Tibial nerve (tissue), 4 donors: ENCODE measurements at places on chromosomes 16 and 17. TPM values are rescaled to one million over a fixed set of nuclear protein-coding genes. Genes with fewer than 3 reads are reported as not detected.

Gene LPCAT2
- total RNA-seq, result 21.0 TPM

GRCh38 chr17:65359016-65359415 is 202.4 kb downstream of the AXIN2 start:
- no peak for DNase-seq

Gene NSRP1
- total RNA-seq, result 34.7 TPM

- no peak for DNase-seq
Observed at GRCh38 chr17:76473541-76473985, 6.2 kb downstream of the AANAT start.

DNA sequence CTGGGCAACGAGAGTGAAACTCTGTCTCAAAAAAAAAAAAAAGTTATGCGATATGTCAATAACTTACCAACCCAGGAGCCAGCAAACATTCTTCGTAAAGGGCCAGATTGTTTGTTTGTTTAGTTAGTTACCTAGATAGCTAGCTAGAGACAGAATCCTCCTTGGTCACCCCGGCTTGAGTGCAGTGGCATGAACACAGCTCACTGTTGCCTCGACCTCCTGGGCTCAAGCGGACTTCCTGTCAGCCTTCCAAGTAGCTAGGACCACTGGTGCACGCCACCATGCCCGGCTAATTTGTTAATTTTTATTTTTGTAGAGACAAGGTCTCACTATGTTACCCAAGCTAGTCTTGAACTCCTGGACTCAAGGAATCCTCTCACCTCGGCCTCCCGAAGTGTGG is 113.0 kb downstream of the LITAF start:
- DNase-seq, result no peak

Gene SCNN1B
- 2.7 TPM for total RNA-seq

Gene LITAF
- total RNA-seq, result 62.7 TPM

Gene RNF222
- total RNA-seq, result not detected

Gene TAC4
- not detected for total RNA-seq

Gene NPIPA5
- 21.6 TPM for total RNA-seq

- no peak for DNase-seq
Observed at GRCh38 chr16:72829846-72830775, 217.8 kb downstream of the ZFHX3 start.

- peak; percentile 63 for DNase-seq
Observed at GRCh38 chr17:4948931-4949320, 596 bp upstream of the PFN1 start.

DNA sequence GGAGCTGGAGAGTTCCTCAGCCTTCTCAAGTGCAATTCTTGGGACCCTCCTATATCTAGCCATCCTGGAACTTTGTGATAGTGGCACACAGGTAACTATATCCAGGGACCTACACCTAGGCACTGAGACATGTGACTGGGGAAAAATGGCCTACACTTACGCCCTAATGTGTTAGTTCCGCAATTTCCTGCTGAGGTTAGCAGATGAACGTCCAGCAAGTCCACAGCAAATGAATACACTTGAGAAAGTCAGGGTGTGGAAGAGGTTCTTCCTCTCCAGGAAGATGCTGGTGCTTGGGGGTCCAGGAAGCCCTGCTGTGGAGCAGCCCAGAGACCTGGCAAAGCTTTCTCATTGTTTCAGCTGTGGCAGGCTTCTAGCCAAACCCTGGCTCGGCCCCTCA is 20.8 kb downstream of the PIK3R5 start:
- no peak for DNase-seq

- DNase-seq, result no peak
Observed at GRCh38 chr16:17329391-17329790, 141.4 kb downstream of the XYLT1 start.

GRCh38 chr16:24729243-24729950 is at the start of gene TNRC6A:
Gene TNRC6A, plus strand, starts transcription at chr16:24729651. Its CDS starts 191 bp downstream, at chr16:24729842.
- peak; percentile 70 for DNase-seq

- no peak for DNase-seq
Observed at GRCh38 chr16:28597692-28598261, 927 bp upstream of the SULT1A2 start.

Gene RUSF1
- total RNA-seq, result 86.6 TPM

DNA sequence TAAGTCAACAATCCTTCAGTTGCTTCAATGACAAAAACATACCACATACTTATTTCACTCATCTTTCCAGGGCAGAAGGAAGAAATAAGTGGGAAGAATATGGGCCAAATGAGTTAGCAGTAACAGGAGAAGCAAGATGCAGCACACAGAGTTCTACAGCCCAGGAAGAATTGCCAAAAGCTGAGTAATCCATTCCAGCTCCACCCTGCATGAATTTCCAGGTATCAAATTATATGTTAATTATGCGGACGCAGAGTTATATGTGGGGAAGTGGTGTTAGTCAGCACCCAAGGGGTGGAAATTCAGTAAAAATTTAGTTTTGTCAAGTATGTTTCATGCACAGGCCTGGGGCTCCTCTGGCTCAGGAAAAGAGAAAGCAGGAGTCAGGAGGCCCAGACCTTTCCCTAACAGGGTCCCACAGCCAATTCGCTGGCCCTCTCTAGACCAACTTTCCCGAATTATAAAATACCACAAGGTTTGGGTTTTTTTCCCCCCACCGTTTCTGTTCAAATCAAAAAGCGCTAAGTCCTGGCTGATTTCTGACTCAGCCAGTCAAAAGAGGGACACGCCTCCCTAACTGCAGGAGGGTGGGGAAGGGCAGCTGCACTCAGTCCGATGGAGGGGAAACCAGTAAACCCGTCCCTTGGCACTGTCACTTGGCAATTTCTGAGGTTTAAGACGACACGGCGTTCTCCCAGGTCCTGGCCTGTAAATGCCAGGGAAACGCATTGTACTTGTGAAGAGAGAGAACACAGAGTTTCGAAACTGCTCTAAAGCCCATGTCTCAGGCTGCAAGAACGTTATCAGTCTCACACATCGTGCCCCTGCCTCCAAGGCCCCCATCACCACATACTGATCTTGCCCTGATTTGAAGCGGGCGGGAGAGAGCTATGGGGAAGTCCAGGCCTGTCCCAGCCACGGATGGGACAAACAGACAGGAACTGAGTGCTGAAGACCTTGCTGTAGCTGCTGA is 58.1 kb downstream of the ZFHX3 start:
- peak; percentile 69 for DNase-seq

Gene CDH8
- total RNA-seq, result 0.22 TPM

Gene NUDT16L1
- 41.5 TPM for total RNA-seq

DNA sequence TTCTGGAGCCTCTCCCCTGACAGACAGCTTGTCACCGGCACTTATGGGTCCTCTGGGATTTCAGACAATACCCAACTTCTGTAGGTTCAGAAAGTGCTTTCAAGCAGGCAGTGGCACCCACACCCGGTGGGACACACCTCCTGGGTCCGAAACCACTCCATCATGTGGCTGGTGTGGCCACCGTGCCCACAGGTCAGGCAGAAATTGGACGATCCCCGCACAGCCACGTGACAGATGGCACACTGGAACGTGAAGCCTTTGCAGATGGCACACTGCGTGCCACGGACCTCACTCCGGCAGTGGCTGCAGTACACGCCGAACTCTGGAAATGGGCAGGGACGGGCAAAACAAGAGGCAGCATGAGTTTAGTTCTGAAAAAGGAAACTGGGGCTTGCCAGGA is 99.5 kb upstream of the FA2H start:
- no peak for DNase-seq

DNA sequence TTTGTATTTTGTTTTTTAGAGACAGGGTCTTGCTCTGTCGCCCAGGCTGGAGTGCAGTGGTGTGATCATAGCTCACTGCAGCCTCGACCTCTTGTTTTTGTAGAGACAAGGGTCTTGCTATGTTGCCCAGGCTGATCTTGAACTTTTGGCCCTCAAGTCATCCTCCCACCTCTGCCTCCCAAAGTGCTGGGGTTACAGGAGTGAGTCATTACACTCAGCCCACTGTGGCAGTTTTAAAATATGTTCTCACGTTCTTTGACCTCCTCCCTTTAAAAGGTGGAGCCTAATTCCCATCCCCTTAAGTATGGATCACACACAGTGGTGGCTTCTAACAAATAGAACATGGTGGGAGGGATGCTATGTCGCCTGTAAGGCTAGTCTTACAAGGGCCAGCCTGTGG is 67.7 kb downstream of the ZDHHC7 start:
- no peak for DNase-seq

- DNase-seq, result no peak
Observed at GRCh38 chr17:17352836-17353624, 49.9 kb downstream of the NT5M start.

Gene CTF1
- 2.2 TPM for total RNA-seq

DNA sequence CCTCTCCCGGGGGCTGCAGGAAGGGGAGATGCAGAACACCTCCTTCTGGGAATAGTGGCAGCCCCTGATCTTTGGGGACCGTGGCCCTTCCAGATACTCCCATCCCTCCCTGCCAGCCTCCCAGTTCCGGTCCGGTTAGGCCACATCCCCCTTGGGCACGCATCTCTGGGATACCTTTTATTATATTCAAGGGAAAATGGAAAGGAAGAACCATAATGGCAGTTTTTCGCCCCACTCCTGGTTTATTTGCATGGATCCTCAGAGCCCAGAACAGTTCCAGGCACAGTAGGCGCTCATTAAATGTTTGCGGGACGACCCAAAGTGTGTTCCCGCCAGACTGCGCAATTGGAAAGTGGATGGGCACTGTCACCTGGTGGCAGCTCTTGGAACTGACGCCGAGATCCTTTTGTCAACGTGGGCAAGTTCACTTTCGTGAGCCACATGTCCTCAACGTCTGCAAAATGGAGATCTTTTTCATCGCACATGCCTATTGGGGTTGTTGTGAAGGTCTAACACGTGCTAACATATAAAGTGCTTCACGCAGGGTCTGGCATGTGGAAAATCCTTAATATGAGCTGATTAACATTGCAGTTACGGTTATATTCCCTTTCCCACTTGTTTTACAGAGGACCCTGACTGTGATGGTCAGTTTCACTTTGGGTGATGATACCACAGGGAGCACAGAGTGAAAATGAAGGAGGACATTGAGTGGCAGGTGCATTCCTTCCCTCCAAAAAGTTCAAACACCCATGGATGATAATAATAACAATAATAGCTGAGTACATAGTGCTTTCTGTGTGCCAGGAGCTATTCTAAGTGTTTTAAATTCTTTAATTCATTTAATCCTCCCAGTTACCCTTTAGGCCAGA is 1.7 kb upstream of the GPRC5B start:
- DNase-seq, result peak; percentile 92

DNA sequence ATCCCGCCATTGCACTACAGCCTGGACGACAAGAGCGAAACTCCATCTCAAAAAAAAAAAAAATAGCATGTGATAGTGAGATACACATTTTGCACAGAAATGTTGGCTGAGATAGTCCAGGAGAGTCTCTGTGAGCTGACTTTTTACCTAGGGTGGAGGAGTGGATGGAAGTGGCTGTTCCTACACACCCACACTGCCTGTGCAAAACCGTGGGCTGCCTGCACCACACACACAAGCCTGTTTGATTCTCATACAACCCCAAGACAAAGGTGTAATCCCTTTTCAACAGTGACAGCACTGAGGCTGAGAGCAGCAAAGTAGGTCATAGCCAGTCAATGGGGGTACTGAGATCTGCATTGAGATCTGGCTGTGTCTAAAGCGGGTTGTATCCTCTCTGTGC is 86.8 kb downstream of the MARF1 start:
- no peak for DNase-seq

GRCh38 chr16:89453501-89454321 is 36.6 kb downstream of the ANKRD11 start:
- no peak for DNase-seq

GRCh38 chr17:6642592-6642991 is 1.7 kb downstream of the TXNDC17 start:
- no peak for DNase-seq

Gene KRTAP2-1
- total RNA-seq, result not detected
